ENCODE measurements at places on chromosomes 12 and 14.

DNA sequence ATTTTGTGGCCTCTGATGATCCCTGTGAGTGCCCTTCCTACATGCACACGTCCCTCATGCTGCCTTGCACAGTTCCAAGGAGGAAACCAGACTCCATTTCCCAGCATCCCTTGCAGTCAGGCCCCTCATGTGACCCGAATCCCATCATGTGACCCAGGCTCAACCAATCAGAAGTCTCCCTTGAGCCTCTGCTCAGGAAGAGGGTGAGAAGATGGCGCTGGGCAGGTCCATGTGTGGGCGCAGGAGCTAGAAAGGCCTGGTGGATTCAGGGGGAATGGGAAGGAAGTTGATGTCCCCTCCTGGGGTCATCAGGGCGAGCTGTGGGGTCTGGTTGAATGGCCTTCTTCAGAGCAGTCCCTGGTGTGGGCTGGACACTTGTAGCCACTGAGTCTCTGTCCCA, 240.5 kb downstream of the ADGRD1 start:
- DNase-seq: no peak

GRCh38 chr14:51395361-51395849, 155.4 kb downstream of the TMX1 start:
- no peak for DNase-seq

DNA sequence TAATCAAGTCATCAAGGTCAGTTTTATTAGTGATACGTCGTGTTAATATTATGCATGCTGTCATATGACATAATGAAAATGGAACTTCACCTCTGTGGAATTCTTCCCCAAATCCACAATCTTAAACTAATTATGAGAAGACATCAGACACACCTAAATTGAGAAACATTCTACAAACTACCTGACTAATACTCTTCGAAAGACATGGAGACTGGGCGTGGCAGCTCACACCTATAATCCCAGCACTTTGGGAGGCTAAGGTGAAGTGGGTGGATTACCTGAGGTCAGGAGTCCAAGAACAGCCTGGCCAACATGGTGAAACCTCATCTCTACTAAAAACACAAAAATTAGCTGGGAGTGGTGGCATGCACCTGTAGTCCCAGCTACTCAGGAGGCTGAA, 33.3 kb upstream of the KRAS start:
- no peak for DNase-seq

- peak; percentile 59 for DNase-seq
Observed at GRCh38 chr14:59688224-59689170, 111.9 kb upstream of the CCDC175 start.

- no peak for DNase-seq
Observed at GRCh38 chr12:82728710-82729109, 42.0 kb downstream of the TMTC2 start.

GRCh38 chr12:28144059-28144458, 46.2 kb upstream of the CCDC91 start:
- DNase-seq: no peak

- peak; percentile 42 for DNase-seq
Observed at GRCh38 chr12:57836442-57837375, 9.8 kb downstream of the CTDSP2 start.

DNA sequence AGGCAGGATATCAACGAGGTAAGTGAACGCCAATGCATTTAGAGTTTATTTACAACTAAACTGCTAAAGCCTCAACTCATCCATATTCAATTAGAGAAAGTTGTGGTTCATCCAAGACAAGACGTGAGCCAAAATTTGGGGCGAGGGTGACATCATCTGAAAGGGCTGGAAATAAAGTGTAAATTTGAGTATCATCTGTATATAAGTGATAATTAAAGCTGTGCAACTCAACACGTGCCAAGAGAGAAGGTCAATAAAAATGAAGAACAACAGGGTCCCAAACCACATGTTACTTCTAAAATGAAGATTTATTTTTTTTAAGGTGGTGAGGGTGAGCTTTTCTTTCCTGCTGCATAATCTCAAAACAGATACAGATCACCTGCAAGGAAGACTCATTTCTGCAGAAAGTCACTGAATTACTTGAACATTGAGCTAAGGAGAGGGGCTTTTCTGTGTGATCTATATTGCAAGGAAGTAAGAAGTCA, 203.6 kb downstream of the EFCAB11 start:
- no peak for DNase-seq

DNA sequence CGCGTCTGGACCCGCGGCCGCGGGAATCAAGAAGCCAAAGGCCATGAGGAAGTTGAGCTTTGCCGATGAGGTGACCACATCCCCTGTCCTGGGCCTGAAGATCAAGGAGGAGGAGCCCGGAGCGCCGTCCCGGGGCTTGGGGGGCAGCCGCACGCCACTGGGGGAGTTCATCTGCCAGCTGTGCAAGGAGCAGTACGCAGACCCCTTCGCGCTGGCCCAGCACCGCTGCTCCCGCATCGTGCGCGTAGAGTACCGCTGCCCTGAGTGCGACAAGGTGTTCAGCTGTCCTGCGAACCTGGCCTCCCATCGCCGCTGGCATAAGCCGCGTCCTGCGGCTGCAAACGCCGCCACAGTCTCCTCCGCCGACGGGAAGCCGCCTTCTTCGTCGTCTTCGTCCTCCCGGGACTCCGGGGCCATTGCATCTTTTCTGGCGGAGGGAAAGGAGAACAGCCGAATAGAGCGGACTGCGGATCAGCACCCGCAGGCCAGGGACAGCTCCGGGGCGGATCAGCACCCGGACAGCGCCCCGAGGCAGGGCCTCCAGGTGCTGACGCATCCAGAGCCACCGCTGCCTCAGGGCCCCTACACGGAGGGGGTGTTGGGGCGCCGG, 1.0 kb downstream of the INSM2 start:
- DNase-seq: peak; percentile 89

GRCh38 chr12:105330931-105331804, 677 bp downstream of the C12orf75 start:
- peak; percentile 10 for DNase-seq

GRCh38 chr12:109052097-109052413, 321 bp upstream of the USP30 start:
- no peak for DNase-seq

- DNase-seq: no peak
Observed at GRCh38 chr14:72549854-72550253, 344.0 kb downstream of the DPF3 start.

- no peak for DNase-seq
Observed at GRCh38 chr14:101134851-101135433, 231.4 kb upstream of the RTL1 start.

GRCh38 chr14:90467501-90467900, 70.7 kb downstream of the CALM1 start:
- DNase-seq: no peak

- DNase-seq: peak; percentile 76
Observed at GRCh38 chr12:96401076-96401871, 1.0 kb upstream of the CDK17 start.

DNA sequence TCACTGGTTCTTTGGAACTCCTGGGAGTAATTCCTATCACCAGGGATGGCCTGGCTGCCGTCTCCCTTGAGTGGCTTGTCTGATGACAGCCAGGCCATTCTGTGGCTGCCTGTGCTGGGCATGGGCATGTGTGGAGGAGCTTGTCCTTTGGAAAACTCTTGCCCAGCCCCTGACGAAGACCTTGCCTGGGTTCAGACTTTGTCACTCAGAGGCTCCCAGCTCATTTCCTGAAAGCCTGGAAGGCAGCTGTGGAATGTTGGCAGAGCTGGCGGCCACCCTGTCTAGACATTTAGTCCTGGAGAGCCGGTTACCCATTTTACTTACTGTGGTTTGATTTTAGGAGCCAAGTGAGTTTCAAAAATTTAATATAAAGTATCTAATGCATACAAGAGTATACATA, 34.0 kb downstream of the TUNAR start:
- DNase-seq: no peak

DNA sequence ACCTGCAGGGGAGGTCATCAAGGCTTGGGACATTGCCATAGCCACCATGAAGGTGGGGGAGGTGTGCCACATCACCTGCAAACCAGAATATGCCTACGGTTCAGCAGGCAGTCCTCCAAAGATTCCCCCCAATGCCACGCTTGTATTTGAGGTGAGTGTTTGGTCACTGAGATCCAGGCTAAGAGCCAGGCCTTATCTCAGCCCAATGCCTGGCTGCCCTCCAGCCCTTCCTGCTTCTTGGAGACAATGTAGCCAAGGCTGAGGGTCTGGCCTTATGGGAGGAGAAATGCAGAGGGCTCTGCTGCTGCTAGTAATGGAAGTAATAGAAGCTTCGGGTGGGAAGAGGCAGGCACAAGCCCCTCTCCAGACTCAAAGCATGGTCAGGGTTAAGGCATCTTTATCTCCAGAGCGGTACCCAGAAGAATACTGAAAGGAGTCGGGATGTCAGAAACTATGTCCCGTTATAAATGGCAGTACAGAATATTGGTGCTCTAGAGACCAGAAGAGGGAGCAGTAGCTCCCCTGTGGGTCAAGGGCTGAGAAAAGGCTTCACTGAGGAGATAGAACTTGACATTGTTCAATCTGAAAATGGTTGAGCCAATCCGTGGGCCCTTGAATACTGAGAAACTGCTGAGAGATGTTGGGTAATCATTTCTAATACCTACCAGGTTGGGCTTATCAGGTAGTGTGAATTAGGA, 3.1 kb downstream of the FKBP4 start:
- DNase-seq: no peak

DNA sequence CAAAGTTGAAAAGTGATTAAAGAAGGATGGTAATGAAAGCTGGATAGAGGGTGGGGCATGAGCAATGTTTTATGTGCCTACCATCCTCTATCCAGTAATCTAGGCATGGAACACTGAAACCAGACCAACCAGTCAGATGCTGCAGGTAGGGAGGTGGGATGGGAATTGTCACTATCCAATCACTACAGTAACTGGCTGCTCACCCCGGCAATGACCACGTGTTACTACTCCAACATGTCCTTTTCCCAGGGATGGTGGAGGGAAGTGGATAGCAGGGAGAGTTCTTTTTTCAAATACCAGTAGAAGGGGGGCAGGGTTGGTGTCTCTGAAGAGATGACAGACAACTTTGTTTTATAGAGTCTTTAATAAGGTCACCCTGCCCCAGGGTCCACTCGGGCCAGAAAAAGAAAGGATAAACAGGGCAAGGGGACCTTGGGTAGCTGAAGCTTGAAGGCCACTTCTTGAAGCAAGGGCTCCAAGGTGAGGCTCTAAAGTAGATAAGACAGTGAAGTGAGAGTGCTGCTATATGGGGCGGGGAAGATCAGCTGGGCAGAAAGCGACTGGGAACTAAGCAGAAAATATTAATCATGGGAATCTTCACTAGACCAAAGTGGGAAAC, 14.7 kb upstream of the CDH24 start:
- no peak for DNase-seq

- peak; percentile 31 for DNase-seq
Observed at GRCh38 chr12:7131502-7131866, 1.3 kb downstream of the CLSTN3 start.

- no peak for DNase-seq
Observed at GRCh38 chr14:95467232-95467631, 49.2 kb downstream of the SYNE3 start.

DNA sequence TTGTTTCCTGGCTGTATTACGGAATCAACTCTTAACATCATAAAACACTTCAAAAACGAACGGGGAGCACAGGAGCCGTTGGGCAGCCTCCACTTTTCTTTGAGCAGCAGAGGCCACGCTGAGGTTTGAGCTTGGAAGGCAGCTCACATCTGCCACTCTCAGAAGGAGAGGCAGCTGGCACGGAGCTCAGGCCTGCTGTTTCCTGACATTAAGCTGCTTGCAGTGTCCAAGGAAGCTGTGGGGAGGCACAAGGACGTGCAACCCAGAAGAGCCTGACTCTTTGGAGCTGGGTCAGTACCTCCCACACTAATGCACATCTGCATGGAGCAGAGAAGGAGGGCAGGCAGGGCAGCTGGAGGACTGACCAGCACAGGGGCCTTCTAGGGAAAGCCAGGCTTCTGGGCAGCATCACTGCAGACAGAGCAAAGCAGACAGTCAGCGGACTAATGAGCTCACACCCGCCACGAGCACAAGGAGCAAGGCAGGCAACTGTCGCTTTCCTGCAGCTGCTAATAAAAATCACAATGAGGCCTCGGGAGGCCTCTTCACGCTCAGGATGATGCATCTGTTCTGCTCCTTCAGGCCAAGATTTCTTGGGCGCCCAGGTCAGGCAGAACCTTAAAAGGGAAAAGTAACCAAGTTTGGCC, 211.1 kb downstream of the GLT1D1 start:
- DNase-seq: no peak

GRCh38 chr14:61380984-61381383, 59.6 kb downstream of the PRKCH start:
- no peak for DNase-seq

DNA sequence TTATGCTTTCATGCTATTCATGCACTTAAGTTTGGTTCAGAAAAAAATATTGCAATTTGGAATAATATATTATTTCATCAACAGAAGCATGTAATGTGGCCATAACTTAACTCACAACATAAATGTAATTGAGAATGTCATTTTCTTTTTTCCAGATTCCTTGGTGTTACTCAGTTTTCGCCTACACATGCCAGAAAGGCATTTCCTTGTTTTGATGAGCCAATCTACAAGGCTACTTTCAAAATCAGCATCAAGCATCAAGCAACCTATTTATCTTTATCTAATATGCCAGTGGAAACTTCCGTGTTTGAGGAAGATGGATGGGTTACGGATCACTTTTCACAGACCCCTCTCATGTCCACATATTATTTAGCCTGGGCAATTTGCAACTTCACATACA, 14.4 kb downstream of the TRHDE start:
- no peak for DNase-seq

GRCh38 chr12:12147111-12147510, 76.4 kb downstream of the BCL2L14 start:
- DNase-seq: no peak

- no peak for DNase-seq
Observed at GRCh38 chr14:53982546-53982945, 25.9 kb upstream of the BMP4 start.

DNA sequence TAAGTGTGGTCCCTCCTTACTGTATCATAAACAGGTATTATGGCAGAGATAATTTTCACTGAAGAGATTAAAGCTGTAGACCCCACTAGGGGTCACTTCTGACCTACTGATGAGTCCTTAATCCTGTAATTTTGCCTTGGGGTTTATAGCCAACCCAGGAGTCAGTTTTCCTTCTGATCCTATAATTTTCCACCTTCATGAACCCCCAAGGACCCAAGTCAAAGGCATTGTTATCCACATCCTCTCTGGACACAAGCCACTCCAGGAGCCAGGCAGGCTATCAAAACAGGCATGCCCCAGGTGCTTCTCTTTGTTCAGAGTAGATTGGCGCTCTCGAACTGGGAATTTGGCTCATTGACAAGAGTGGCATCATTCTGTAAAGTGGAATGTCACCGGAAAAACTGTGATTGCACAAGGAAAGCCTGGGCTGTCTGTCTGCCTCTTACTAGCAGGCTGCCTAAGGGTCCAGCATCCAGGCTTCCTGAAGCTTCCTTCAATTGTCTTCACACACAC, 1523.2 kb upstream of the FLRT2 start:
- no peak for DNase-seq

- peak; percentile 77 for DNase-seq
Observed at GRCh38 chr12:92987846-92988621, 58.9 kb upstream of the EEA1 start.

GRCh38 chr14:38137005-38137404, 70.7 kb upstream of the SSTR1 start:
- DNase-seq: no peak

GRCh38 chr12:50533971-50534370, 29.2 kb downstream of the DIP2B start:
- DNase-seq: no peak
